ENCODE measurements at places on chromosomes 16 and 17.

GRCh38 chr17:68417317-68417716, 40.0 kb downstream of the WIPI1 start:
- no peak for DNase-seq

- no peak for DNase-seq
These were observed 127.2 kb downstream of the CCDC144A start for GRCh38 chr17:16817201-16817600.

DNA sequence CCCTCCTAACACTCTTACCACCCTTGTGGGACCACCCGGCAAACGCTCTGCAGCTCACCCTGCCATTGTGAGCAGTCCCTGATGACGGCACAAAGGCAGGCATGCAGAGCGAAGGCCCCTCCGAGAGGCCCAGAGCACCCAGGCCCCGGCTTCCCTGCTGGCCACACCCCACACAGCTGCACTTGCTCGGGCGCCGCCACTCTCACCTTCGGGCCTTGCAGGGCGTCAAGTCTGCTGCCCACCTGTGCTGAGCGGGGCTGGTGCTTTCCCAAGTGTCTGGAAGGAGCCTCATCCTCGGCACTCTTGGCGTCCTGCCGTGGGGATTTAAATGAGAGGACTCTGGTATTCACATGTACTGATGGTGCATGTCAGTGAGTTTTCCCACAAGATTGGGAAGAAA, 30.3 kb upstream of the FASN start:
- DNase-seq, result no peak

- DNase-seq, result peak; percentile 11
These were observed 41.7 kb upstream of the JPH3 start for GRCh38 chr16:87560428-87561199.
